ENCODE measurements at places on chromosomes 1 and 21.

GRCh38 chr21:46569081-46569480 is 35.8 kb downstream of the S100B start:
- DNase-seq: no peak

DNA sequence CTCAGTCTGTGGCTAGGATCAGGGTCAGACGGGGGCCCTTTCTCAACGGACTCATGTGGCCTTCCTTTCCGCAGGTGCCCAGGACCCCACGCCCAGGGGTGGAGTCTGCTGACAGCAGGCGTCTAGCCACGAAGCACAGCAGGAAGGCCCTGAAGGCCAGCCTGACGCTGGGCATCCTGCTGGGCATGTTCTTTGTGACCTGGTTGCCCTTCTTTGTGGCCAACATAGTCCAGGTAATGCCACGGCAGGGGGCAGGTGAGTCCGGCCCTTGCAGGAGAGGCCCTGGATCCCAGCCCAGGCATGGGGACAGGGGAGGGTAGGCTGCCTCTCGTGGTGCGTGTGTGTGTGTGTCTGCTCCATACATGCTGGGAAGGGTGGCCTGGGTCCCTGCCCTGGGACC is 13.8 kb downstream of the HTR6 start:
- DNase-seq: no peak

- DNase-seq: no peak
Measured at GRCh38 chr1:56788588-56788987, 30.6 kb downstream of the FYB2 start.

DNA sequence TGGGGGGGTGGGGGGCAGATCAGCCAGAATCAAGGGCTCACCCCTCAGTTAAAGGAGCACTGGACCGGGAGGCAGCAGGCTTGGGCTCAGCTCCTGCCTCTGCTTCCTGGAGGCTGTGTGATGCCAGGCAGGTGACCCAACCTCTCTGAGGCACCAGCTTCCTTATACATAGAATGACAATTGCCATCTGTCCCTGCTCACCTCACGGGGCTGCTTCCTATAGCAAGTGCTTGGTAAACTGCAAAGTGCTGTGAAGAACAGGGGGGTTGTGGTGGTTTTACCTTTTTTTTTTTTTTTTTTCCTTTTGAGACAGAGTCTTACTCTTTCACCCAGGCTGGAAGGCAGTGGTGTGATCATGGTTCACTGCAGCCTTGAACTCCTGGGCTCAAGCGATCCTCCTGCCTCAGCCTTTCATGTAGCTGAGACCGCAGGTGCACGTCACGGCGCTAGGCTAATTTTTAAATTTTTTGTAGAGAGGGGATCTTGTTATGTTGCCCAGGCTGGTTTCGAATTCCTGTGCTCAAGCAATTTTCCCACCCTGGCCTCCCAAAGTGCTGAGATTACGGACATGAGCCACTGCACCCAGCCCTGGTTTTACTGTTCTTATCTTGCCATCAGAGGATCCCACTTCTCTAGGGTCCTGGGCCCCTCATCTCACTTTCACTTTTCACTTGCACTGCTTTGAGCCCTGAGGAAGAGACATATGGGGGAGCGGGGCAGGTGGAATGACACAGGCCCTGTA is 11.6 kb downstream of the KCNQ4 start:
- peak; percentile 24 for DNase-seq

- DNase-seq: no peak
Measured at GRCh38 chr1:24201941-24202440, 14.9 kb upstream of the IFNLR1 start.

- DNase-seq: no peak
Measured at GRCh38 chr1:175138579-175138978, 54.0 kb downstream of the KIAA0040 start.

DNA sequence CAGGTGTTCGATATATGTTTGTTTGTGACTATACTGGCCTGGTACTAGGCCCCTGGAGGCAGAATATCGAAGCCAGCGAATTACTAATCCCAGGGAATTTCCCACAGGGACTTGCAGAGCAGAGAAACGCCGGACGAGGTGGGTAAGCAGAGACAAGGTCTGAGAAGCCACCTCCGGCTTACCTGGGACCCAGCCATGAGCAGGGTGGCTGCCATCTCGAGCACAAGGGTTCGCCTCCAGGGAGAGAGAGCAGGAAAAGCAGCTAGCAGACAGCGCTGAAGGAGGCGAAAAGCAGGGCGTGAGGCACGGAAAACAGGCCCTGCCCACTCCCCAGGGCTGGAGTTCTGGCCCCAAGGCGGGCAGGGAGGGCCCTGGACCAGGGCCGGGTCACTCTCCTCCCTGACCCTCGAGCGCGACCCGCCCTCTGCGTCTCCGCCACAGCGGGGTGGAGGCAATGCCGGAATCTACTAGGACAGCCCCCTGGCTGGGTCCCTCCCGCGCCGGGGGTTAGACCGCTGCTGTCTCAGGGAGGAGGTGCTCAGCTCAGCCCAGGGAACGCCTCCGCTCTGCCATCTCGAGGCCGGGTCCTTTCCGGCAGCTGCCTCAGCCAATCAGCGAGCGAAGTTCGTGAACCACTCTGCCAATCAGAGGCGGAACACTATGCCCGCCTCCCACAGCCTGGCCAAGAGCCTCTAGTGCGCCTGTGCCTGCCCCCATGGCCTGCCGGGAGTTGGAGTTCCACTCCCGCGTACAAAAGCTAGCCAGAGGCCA is 1.7 kb downstream of the ZNF436 start:
- DNase-seq: peak; percentile 98

DNA sequence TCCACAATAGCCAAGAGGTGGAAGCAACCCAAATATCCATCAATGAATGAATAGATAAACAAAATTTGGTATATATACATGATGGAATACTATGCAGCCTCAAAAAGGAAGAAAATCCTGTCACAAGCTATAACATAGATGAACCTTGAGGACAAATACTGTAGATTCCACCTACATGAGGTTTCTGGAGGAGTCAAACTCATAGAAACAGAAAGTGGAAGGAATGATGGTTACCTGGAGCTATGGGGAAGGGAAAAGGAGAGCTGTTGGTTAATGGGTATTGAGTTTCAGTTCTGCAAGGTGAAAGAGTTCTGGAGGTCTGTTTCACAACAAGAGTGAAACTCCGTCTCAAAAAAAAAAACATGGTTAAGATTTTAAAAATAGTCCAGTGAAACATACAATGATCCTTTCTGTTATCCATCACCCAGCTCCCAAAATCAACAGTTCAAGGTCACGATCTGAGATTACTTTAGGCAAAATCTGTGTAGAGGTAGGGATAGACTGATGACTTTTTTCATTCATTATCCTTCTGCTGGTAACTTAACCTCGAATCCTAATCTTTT is 80.8 kb upstream of the HNRNPU start:
- no peak for DNase-seq

- no peak for DNase-seq
Measured at GRCh38 chr1:160863061-160863773, 530 bp upstream of the CD244 start.

DNA sequence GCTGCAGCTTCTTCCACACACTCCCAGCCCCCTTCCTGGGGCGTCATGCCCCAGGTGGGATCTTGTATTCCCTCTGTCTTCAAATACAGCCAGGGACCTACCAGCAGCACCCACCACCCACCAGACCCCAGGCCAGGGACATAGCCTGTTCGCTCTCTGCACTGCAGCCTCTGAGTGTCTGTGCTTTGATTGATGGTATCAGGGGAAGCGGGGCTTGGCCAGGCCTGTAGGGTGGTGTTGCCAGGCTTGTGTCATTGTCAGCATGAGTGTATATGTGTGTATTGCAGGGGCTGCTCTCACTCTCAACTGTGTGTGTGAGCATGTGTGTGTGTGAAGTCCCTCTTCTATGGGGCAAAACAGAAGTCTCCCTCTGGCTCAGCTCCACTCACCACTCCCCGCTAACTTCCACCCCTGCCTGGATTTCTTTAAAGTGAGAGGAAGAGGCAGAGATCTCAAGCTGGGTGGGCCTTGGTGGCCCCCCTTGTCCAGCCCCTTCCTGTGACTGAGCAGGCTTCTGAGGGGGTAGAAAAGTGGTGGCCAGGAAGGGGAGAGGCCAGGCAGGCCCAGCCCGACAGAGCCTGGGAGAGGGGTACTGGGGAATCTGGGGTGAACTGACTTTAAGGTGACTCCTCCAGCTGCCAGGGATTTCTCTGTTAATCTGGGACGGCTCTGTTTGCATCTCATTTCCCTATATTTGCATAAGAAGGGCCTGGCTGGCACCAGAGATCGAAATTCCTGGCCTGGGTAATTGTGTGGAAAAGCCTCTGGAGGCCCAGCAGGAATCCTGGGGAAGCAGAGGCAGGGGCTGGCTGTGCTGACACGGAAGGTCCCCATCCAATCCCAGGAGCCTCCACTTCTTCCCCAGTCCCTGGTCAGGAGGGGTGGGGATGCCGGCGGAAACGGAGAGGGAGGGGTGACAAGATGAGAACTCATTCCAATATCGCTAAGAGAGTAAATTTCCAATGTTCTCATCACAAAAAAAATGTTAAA is 18.6 kb upstream of the ADGRB2 start:
- no peak for DNase-seq

GRCh38 chr1:37614105-37614504 is 18.4 kb upstream of the GNL2 start:
- no peak for DNase-seq

- no peak for DNase-seq
Measured at GRCh38 chr1:12067900-12068821, 5.1 kb downstream of the TNFRSF8 start.

GRCh38 chr1:162335126-162335525 is 41.5 kb downstream of the SPATA46 start:
- DNase-seq: no peak

GRCh38 chr1:23838401-23838866 is 13.2 kb upstream of the HMGCL start:
- peak; percentile 76 for DNase-seq

DNA sequence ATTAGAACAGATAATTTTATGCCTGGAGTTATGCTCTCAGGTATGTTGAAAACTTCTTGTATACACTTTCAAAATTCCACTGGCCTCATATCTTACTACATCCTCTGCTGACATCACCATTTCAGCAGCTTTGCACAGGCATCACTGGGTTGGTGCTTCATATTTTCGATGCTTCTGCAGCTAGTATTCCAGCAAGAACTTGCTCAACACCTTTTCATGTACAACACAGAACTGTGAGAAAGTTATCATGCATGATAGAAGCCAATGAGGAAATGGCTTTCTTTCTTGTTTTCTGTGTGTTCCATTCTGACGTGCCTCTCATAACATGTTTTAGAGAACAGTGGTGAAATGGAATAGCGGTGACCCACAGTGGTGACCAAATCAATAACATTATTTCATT is 5.1 kb upstream of the GBP5 start:
- DNase-seq: peak; percentile 52

DNA sequence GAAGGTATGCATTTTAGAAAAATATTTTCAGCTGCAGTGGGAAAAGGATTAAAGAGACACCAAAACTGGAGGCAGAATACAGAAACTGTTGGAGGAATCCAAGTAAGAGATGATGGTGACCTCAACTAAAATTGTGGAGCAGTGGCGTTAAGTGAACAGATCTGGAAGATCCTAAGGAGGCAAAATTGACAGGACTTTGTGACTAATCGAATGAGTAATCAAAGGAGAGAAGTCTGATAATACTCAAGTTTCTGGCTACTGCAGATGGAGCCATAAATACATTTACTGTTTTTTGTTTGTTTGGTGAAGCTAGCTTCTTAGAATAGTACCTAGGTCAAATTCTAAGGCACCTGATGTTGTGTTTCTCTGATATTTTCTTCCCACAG is 3.1 kb downstream of the CTBS start:
- no peak for DNase-seq

- DNase-seq: no peak
Measured at GRCh38 chr1:17553975-17554700, 14.6 kb downstream of the ARHGEF10L start.

DNA sequence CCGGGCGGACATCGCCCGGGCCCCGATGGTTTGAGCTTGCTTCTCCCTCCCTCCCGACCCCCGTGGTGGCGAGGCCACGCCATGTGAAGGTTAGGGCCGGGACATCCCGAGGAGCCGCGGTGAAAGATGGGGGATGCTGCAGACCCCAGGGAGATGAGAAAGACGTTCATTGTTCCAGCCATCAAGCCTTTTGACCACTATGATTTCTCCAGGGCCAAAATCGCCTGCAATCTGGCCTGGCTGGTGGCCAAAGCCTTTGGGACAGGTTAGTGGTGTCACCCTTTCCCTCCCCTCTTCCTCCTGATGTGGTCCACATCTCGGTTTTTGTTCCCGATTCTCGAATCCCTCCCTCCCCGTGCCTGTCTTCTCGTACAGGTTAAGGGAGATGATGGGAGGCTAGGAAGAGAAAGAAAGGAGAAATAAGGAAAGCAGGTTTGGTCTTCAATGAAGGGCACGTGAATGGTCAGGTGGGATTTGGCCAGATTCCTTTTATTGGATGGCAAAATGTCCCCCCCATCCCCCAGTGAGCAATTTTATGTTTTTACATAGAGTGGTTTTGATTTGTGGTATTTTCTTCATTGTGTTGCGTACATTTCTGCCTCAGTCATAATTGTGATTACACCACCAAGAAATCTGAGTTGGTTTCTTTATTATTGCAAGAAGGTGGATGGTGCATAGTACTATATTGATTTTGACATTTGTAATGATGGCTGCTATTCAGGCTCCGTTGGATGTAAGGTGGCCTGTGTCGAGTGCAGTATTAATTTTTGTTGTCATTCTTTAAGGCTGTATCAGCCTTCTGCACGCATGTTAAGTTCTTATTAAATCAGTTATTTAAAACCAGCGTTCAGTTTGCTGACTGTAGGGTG is 1.2 kb downstream of the CAMSAP2 start:
- DNase-seq: no peak

All from T-cell (primary cell).